ENCODE measurements at places on chromosomes 1 and 21.

DNA sequence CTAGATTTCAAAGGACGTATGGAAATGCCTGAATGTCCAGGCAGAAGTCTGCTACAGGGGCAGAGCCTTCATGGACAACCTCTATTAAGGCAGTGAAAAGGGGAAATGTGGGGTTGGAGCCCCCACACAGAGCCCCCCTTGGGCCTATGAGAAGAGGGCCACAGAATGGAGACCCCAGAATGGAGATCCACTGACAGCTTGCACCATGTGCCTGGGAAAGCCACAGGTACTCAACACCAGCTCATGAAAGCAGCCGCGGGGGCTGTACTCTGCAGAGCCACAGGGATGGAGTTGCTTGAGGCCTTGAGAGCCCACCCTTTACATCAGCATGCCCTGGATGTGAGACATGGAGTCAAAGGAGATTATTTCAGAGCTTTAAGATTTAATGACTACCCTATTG lies 108.7 kb downstream of the DMRTB1 start:
- no peak for DNase-seq
- no peak overlapping the region for H3K4me3 ChIP-seq
- H3K27me3 ChIP-seq, result peaks cover 34% of the 10 kb centered on the region

- no peaks in the 10 kb centered on the region for H3K36me3 ChIP-seq
- H3K27me3 ChIP-seq, result peaks cover 7% of the 10 kb centered on the region
- H3K27ac ChIP-seq, result no peak overlapping the region
- no peak overlapping the region for H3K4me3 ChIP-seq
- DNase-seq, result no peak
- H3K4me1 ChIP-seq, result peaks cover 22% of the 10 kb centered on the region
These were observed 31.6 kb upstream of the TENT5C start for GRCh38 chr1:117574161-117574835.

GRCh38 chr1:61636376-61636775 lies 88.6 kb downstream of the TM2D1 start:
- no peak overlapping the region for H3K4me3 ChIP-seq
- no peak overlapping the region for H3K27ac ChIP-seq
- no peak for DNase-seq
- H3K4me1 ChIP-seq, result peaks cover 4% of the 10 kb centered on the region
- no peaks in the 10 kb centered on the region for H3K36me3 ChIP-seq

DNA sequence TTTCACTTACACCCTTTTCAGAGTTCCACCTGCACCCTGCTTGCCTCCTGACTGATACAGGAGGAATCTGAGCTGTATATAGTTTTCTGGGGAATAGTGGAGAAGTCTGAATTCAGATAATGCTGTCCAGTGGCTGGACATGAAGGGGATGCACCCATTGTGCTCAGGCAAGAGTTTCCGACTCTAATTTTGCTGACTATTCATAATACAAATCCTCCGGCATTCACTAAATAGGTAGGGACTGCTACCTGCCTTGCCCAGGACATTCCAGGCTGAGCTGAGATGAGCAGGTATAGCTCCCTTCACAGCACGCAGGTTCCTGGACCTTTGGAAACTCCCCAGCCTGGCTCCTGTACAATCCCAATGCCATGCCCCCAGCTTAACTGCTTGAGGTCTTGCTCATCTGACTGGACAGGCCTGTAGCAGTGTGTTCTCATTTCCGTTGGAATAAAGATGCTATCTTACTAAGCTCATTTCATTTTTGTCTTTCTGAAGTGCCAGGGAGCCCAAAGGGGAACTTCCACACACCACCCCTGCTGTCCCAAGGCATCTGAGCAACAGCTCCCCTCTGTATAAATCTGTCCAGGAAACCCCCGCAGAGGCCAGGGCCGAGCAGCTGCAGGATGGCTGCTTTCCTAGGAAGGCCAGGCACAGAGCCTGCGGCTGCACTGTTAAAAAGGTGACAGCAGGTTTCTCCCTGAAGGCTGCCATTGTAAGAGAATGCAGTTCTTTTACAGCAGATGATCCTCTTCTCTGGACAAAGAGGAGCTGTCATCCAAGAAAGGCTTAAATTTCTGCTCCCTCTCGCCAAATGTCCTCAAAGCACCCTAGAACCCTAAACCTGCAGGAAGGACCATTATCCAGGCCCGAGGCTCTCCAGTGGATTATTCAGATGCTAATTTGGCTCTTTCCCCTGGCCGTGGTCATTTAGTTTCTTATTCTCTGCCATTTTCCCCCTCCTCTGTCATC lies 21.7 kb upstream of the VASH2 start:
- no peak for DNase-seq
- no peak overlapping the region for H3K4me3 ChIP-seq
- no peaks in the 10 kb centered on the region for H3K4me1 ChIP-seq
- H3K27ac ChIP-seq, result no peak overlapping the region
- H3K36me3 ChIP-seq, result no peaks in the 10 kb centered on the region
- H3K27me3 ChIP-seq, result peaks cover 6% of the 10 kb centered on the region

DNA sequence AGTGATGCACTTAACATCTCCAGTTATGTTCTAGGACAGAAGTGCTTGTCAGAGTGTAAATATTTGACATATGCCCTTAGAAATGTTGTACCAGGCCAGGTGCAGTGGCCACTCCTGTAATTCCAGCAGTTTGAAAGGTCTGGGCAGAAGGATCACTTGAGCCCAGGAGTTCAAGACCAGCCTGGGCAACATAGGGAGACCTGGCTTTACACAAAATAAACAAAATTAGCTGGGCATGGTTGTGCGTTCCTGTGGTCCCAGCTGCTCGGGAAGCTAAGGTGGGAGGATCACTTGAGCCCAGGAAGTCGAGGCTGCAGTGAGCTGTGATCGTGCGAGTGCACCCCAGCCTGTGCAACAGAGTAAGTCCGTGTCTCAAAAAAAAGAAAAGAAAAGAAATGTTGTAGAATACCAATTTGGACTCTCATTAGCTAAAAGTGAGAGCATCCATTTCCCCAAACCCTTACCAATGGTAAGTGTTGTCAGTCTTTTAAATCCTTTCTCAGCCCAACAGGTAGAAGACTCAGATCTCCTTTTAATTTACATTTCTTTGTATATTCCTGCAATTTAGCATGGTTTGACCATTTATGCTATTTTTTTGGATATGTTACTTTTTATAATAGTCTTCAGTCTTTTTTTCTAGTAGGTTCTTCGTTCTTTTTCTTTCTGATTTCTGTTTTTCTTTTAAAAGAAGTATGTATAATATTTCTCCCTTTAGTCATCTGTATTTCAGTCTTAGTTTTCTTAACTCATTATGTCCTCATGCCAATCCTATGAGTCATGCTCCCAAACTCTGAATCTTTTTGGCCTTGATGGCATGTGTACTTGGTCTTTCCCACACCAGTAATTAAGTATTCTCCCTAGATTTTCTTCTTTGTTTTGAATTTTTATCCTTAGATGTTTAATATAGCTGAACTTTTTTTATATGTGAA lies 74.4 kb downstream of the CAMTA1 start:
- no peaks in the 10 kb centered on the region for H3K27me3 ChIP-seq
- H3K4me1 ChIP-seq, result peaks cover 5% of the 10 kb centered on the region
- H3K27ac ChIP-seq, result no peak overlapping the region
- no peak overlapping the region for H3K4me3 ChIP-seq
- no peak for DNase-seq

DNA sequence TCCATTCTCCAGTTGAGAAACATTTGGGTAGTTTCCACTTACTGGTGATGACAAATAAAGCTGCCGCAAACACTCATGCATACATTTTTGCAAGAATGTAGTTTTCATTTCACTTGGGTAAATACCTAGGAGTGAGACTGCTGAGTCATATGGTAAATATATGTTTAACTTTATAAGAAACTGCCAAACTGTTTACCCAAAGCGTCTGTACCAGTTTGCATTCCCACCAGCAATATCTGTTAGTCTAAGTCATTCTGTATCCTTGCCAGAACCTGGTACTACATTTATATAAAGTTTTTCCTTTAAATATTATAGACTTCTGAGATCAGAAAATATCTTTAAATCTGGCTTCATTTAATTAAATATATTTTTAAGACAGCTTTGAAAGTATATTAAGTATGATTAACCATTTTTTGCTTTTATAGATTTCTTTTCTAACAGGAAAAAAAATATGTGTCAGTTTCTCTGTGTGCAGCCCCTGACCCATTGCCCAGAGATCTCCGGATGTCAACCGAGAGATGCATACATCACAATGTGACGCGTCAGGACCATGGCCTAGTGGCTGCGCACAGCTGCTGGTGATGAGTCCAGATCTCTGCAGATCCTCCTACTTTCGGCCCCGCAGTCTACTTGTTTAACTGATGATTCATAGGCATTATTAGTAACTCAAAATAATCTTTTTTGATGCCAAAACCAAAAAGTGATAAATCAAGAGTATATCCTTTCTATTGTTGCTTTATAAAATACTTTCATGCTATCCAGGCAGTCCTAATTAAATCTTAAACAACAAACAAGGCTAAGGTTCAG lies 227.1 kb upstream of the MAP1LC3C start:
- no peaks in the 10 kb centered on the region for H3K36me3 ChIP-seq
- no peak overlapping the region for H3K4me3 ChIP-seq
- no peaks in the 10 kb centered on the region for H3K27me3 ChIP-seq
- DNase-seq, result no peak
- H3K27ac ChIP-seq, result no peak overlapping the region
- no peaks in the 10 kb centered on the region for H3K4me1 ChIP-seq

DNA sequence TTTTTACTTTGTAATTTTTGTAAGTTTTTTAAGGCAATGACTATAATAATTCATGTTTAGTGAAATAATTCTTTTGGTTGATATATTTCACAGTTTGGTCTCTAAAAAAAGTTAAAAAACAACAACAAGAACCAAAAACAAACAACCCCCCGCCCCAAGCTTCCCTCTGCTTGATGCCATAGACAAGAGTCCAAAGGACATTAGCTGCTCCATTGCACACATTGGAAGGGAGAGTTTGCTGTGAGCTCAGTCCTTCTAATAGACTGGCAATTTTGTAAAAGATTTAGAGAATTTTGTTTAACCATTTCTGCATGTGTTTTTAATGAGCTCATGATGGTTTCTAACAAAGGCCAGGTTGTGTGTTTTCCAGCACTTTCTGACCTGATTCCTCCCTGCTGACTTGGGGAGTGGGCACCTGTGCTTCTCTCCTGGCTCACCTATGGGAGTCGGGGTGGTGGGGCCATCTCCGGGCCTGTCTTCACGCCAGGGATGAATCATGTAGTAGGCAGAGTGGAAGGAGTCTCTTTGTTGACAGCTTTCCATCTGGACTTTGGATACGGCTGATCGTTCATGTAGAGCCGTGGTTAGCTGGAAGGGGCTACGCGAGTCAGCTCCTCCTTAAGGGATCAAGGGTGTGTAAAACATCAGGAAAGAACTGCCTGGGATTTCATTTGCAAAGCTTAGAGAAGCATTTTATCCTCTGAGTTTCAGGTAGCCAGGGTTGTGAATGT lies 14.1 kb downstream of the ZBTB18 start:
- H3K4me1 ChIP-seq, result no peaks in the 10 kb centered on the region
- DNase-seq, result no peak
- peaks cover 14% of the 10 kb centered on the region for H3K27me3 ChIP-seq

- peaks cover 16% of the 10 kb centered on the region for H3K4me1 ChIP-seq
- peaks cover 11% of the 10 kb centered on the region for H3K36me3 ChIP-seq
These were observed 7.9 kb upstream of the DISC1 start for GRCh38 chr1:231618609-231619256.

DNA sequence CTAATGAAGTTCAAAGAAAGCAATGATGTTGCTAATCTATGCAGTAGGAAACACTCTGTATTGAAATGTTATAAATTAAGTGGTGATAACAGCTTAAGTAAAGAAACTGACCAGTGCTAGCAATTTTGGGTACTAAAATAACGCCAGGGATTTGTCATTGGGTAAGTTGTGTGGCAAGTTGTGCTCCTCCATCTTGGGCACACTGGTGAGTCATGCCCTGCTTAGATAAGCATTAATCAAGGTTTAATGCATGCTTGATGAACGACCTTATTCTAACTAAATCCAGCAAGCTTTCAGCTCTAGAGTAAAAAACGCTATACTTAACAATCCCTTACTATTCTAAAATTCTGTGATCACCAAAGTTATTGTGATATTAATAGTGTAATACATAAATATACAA lies 25.2 kb downstream of the VAMP4 start:
- no peak overlapping the region for H3K4me3 ChIP-seq
- DNase-seq, result no peak
- peaks cover 8% of the 10 kb centered on the region for H3K4me1 ChIP-seq
- peaks cover 8% of the 10 kb centered on the region for H3K36me3 ChIP-seq

DNA sequence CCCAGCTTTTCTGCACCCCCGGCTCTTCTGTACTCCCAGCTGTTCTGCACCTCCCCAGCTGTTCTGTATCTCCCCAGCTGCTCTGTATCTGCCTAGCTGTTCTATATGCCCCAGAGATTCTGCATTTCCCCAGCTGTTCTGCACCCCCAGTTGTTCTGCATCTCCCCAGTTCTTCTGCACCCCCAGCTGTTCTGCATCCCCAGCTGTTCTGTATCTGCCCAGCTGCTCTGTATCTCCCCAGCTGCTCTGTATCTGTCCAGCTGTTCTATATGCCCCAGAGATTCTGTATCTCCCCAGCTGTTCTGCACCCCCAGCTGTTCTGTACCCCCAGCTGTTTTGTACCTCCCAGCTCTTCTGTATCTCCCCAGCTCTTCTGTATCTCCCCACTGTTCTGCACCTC lies 41.1 kb downstream of the UMODL1 start:
- no peak for DNase-seq
- no peaks in the 10 kb centered on the region for H3K36me3 ChIP-seq
- H3K4me1 ChIP-seq, result peaks cover 9% of the 10 kb centered on the region
- no peak overlapping the region for H3K27ac ChIP-seq
- no peak overlapping the region for H3K4me3 ChIP-seq

DNA sequence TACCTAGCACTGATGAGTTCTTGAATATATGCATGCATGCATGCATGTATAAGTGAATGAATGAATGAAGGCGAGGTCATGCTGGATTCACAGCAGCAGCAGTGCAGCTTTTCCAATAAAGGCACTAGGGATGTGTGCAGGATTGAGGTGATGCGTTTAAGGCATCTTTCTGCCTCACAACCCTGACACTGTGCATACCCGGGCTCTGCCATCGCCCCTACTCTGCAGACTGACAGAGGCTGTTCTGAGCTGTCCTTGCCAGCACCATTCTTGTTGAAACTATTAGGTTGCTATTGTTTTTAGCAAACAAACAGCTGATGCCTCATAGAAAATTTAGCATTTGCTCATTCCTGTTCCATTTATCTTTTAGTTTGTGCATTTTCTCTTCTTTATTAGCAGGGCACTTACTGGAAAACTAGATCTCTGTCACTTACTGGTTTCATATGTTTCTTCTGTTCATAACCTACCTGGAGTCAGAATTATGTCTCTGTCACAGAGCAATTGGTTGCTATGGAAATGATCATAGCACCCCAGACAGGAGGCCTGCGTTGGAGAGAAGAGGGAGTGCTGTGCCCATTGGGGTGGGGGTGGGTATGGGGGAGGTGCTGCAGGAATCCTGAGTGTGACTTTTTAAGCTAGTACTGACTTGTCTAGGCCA lies 79.0 kb downstream of the CD58 start:
- no peak for DNase-seq
- peaks cover 4% of the 10 kb centered on the region for H3K27me3 ChIP-seq
- H3K4me1 ChIP-seq, result peaks cover 34% of the 10 kb centered on the region
